Activated T-cell treated with anti-CD3 and anti-CD28 coated beads, Interleukin-2, amount 50 U/mL, for 4 hours (primary cell): ENCODE measurements at places on chromosomes 12 and 14.

- DNase-seq, result no peak
Measured at GRCh38 chr12:129772501-129773493, 131.0 kb downstream of the TMEM132D start.

- DNase-seq, result peak; percentile 98
Measured at GRCh38 chr12:57087010-57087690, 1.8 kb upstream of the NAB2 start.

GRCh38 chr12:10448236-10448635 lies 4.9 kb downstream of the KLRC1 start:
- DNase-seq, result no peak

GRCh38 chr14:38206689-38207376 lies 871 bp upstream of the SSTR1 start:
- DNase-seq, result no peak

- no peak for DNase-seq
Measured at GRCh38 chr12:115481141-115481540, 796.4 kb downstream of the MED13L start.

GRCh38 chr14:93150227-93151208 lies 34.2 kb downstream of the MOAP1 start:
- DNase-seq, result no peak

DNA sequence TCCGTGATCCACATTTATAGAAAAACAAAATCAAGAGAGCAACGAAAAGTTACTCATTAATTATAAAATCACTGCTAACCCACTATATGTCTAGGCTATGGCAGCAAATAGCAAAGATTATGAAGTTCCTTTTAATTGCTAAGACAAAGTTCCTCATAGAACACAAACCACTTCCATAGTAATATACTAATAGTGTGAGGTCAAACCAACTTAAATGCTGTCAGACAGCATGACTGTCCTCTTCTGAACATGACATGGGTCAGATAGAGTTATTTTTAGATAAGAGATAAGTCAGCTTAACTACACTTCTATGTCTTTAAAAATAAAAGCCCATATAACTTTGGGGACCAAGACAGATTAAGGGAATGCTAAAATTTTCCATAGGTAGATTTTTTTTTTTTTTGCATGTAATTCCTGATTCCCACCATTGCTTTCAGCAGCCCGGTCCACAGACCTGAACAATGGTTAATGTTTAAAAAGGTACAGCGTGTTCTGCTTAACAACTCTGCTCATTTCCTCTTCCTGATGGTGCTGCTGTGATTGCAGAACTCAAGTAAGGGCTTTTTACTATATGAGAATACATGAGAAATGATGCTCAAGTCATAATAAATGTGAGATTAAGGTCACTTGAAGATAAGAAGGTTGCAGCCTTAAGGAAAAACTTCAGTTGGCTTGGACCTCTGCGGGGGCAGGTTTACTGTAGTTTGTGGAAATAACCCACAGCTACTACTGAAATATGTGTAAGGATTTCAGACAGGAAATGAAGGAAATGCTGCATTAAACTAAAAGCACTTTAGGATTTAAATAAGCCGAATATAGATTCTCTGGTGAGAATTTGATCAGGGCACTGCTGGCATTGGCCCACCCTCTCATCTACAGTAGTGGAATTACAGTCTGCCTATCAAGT lies 37.7 kb upstream of the DUSP6 start:
- no peak for DNase-seq

- no peak for DNase-seq
Measured at GRCh38 chr12:11497995-11498394, 102.6 kb upstream of the PRB2 start.

DNA sequence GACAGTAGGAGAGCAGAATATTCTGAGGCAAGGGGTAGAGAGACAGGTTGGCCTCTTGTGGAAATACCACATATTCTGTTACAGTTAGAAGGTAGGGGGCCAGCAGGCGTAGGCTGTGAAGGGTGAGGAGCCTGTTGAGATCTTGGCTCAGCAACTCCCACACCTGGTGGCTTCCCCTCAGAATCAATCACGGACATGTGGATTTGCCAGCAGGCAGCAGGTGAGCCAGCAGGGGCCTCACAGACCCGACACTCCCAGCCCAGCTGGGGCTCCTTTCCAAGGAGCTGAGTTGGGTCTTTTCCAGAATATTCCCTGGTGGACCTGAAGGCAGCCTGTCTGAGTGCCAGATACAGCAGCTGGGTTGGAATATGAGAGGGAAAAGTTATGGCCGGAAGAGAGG lies 150.0 kb upstream of the CRY1 start:
- no peak for DNase-seq

DNA sequence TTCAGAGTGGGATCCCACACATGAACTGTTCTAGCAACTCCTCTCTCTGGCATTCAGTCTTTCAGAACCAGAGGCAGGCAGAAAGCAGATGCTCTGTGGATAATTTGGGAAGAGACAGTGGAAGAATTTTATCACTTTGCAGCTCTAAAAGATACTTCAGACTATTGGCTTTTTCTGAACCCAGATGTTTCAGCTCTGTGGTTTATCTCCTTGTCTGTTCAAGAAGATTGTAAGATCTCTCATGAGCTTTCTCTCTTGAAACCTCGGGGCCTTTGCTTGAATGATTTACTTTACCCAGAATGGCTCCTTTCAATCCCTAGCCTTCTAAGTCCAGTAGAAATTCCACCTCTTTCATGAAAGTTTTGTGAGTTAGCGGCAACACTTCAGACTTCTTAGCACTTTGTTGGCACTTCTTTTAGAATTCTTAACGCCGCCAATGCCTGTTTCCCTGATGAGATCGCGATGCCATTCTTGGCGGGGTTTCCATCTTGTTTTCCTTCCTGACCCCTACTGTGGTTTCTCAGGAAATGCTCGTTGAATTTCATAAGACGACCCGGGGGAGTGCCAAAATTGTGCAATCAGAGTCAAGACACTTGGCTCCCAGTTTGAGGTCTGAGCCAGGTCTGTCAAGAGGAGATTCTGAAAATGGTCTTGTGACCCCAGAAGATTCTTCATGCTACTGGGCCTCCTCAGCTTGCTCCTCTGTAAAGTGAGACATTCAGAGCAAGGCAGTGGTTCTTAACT lies 107.0 kb upstream of the PRICKLE1 start:
- no peak for DNase-seq

DNA sequence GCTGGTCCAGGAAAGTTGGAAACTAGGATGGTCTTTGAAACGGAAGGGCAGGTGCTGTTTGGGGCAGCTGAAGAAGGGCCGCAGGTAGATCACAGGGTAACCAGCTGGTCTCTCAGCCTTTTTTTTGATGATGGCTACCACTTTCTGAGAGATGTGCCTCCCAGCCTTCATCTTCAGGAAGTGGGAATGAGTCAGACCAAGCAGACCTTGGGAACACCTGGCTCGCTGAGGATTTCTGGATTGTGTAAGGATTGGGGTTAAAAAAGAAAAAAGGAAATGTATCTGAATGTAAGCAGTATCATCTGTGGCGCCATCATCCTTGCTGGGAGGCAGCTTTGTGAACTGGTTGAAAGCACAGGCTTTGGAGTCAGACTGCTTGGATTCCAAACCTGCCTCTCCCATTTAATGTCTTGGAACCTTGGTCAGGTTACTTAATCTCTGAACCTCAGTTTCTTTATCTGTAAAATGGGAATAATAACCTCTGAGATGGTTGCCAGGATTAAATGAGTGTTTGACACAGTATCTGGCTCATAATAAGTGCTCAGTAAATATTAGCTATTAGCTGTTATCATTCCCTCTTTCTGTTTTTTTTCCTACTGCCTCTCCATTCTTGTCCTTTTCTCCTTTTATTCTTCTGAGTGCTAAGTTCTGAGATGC lies 1.7 kb downstream of the PRPF40B start:
- DNase-seq, result no peak

GRCh38 chr14:68970038-68970612 lies 9.0 kb downstream of the ACTN1 start:
- no peak for DNase-seq

DNA sequence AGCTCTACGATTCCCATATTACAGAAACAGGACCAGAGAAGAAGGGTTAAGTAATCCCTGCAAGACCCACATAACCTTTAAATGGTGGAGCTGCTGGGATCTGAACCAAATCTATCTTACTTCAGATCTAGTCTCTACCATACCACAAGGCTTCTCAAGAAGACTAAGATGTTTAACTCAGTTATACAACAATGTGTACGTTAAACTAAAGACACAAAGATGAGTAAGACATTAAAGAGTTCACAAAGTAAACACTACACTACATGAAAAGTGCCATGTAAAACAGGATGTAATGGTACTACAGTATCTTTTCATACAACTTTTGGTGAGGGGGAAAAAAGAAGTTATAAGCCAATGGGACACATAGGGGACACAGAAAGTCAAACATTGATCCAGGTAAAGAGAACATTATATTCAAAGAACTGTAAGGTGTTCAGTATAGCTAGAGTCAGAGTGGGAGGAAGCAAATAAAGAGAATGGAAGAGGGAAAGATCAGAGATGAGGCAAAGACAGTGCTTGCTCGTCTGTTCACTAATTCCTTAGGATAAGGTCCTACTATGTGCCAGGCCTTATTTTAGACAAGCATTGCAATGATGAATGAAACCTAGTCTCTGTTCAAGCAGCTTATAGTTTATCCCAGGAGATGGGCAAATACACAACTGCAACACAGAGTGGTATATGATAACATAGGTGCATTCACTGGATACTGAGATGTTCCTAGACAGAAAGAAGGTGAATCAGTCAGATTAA lies 7.7 kb downstream of the TMED10 start:
- DNase-seq, result no peak

DNA sequence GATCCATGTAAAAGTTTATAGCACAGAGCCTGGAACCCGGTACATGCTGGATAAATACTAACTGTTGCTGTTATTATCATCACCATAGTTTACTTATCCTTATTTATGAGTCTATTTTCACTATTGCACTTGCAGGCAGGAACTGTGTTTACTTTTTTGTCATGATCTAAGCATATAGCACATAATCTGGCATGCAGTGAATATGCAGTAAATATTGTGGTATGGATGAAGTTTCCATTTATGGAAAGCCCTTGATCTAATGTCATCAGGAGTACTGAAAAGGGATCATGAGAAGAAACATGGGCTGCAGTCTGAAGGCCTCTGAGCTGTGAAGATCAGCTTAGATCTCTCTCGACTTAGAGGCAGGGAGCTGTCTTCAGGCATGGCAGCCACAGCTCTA lies 91.6 kb downstream of the KCNK13 start:
- no peak for DNase-seq

- no peak for DNase-seq
Measured at GRCh38 chr14:103022685-103023044, 34.7 kb downstream of the CDC42BPB start.
